Astrocyte of the cerebellum (primary cell): ENCODE measurements at places on chromosomes 7 and 10.

GRCh38 chr7:134374291-134374690 lies 57.6 kb upstream of the SLC35B4 start:
- DNase-seq: no peak

DNA sequence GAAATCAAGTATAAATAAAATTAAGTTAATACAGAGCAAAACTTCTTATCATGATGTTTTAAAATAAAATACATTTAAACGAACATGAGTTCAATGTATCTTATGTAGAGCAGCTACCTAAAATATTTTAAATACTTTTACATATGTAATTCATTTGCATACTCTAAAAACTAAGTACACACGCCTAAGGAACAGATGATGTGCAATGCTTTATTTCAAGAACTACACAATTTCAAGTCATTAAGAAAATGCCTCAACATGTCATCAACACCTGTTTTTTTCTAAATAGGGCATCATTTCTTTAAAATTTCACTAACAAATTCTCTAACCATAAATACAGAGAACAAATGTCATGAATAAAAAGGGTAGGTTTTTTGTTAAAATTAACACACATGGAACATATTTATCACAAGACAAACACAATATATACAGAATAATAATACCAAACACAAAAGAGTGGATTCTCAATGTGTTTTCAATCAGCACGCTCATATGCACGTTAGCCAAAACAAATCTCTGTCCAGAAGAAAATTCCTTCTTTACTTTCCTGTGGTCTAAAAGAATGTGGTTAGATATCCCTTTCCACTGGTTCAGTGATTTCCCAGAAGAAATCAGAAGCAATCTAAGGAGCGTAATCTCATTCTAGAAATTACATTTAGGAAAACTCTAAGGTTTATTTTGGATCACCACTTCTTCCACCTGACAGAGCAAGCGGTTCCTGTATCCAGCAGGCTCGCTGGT lies 73.0 kb upstream of the PFKP start:
- DNase-seq: peak; percentile 75

- DNase-seq: peak; percentile 98
Observed at GRCh38 chr10:126397640-126398382, 9.5 kb upstream of the ADAM12 start.

DNA sequence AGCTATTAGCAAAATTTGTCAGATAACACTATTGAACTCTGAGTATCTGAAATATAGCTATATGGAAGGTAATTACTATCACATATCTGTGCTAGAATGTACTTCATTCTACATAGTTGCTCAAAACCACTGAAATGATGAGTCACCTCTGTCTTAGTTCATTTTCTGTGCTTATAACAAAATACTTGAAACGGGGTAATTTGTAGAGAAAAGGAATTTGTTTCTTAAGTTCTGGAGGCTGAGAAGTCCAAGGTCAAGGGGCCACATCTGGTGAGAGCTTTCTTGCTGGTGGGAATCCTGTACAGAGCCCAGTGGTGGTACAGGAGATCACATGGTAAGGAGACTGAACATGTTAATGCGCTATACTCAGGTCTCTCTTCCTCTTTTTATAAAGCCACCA lies 41.9 kb upstream of the TNKS2 start:
- DNase-seq: peak; percentile 78

DNA sequence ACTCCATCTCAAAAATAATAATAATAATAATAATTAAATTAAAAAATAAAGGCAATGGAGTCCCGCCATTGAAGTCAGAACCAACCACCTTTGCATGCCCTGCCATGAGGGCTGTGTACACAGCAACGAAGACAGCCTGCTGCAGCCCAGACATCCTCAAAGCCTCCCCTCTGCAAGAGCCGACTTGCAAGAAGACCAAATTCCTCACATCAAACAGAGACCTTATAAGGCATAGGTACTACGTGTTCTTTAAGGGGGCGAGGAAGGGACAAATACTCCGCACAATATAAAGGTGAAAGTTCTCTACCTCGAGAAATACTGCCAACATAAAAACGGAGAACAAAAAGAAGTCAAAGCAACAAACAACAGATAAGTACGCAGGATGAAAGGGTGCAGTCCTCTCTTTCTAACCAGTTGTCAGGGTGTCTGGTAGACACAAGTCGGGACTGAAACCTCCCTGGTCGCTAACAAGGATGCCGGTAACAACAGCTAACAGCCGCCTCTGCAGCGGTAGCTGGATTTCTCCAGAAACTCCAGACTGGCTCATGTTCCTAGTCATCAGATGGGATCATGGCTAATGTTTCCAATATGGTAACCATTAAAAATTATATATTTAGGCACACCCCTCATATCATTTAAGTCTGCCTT lies 23.6 kb downstream of the FGFR2 start:
- no peak for DNase-seq

DNA sequence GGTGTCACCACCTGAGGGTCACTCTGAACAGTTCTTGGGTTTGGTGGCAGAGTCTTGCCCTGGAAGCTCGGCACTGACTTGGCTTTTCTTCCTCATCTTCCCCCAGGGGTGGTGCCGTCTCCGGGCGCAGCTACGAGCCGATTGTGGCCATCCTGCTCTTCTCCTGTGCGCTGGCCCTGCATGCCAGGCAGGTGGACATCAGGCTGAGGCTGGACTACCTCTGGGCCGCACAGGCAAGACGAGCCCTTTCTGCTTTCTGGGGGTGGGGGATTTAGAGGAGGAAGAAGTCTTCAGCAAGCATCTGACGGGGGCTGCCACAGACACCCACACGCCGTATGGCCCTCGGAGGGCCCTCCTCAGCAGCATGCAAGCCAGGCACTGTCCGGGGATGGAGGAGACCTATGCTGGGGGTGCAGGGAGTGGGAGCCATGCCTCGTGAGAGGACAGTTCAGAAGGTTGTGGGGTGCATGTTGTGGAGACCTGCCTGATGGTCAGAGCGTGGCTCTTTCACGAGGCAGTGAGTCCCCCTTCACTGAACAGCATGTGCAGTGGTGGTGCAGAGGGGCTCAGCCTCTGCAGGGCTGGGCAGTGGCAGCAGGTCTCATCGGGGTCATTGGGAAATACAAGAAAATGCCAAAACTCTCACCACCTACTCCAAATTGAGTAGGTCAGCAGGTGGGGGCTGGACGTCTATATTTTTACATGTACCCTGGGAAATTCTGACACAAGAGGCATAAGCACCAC lies 112.4 kb downstream of the ADCY1 start:
- no peak for DNase-seq

DNA sequence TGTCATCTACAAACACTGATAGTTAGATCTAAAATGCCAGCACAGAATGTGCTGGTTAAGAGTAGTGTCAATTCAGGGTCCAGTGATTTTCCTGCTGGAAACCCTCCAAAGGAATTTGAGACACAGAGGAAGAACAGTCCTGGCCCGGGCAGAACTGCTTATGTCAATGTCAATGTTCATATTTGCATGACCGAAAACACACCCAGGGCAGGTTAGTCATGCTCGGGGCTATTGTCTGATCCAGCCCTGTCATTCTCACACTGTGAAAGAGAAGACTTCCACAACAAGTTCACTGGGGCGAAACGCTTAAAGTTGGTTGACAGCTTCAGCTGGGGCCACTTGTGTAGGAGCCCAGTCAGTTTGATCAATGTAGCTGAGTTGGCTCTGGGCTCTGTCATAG lies 139.3 kb downstream of the C1GALT1 start:
- DNase-seq: peak; percentile 28

- DNase-seq: no peak
Observed at GRCh38 chr7:34158368-34159153, 253.2 kb downstream of the BMPER start.

DNA sequence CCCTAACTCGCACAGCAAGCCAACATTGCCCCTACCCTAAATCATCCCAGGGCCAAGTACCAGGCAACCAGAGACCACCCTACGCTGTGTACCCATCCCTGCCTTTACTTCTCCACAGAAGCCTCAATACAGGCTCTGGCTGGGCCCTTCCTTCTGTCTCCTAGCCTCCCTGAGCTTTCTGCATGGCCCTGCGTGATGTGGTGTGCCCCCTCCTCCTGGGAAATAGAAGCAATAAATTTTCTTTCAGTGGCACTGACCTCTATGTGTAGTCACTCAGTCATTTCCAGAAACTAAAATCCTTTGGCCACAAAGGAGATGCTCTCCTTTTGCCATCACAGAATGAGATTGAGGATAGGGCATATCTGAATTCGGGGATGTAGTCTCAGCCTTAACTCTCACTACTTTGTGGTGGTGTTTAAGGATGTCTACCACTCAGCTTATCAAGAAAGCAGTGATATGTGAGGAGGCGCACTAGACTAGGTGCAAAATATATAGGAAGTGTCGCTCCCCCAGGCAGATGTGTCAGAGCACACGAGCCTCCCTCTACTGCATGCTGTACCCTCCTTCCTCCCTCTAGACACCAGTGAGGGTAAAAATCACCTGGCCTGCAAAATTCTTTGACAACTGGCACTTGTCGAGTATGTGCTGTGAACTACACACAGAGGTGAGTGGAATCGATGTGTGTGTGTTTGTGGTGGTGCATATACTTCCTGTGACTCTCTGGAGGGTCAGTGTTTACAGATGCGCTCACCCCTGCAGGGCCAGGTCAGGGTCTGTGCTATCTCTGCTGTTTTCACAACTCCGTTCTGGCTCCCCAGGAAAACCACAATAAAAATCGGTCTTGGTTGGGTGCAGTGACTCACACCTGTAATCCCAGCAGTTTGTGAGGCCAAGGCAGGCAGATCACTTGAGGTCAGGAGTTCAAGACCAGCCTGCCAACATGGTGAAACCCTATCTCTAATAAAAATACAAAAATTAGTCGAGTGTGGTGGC lies 825.9 kb upstream of the IGFBP3 start:
- no peak for DNase-seq

DNA sequence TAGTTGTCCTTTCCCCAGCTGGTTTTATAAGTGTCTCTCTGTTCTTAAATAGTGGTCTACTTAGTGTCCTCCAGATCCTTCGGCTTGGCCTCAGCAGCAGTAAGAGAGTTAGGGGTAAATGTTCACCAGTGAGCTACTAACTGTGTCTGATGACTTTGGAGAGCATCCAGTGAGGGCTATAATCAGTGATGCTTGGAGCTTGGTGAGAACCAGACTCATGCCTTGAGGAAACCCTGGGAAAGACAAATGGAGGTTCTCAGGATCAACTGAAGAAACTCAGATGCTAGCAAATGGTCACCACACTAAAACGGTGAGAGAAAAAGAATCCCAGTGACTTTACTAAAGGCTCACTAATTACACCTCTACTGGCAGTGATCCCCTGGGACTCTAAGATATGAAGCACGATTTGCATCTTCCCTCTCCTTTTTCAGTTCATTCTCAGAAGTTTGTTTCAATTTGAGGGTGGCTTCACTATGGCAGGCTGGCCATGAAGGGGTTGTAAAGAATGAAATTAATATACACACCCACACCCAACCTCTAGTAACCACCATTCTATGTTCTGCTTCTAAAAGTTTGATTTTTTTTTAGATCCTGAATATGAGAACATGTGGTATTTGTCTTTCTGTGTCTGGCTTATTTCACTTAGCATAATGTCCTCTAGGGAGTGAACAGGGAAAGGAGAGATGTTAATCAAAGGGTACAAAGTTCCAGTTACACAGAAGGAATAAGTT lies 177.9 kb downstream of the PDE1C start:
- no peak for DNase-seq

DNA sequence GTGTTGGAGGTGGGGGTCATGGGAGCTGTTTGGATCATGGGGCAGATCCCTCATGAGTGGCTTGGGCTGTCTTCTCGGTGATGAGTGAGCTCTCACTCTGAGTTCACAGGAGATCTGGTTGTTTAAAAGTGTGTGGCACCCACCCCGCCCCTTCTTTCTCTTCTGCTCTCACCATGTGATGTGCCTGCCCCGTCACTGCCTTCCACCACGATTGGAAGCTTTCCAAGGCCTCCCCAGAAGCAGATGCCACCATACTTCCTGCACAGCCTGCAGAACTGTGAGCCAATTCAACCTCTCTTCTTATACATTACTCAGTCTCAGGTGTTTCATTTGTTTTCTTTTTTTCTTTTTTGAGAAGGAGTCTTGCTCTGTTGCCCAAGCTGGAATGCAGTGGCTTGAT lies 170.0 kb downstream of the PTPN20 start:
- no peak for DNase-seq

- DNase-seq: no peak
Observed at GRCh38 chr10:3747984-3748383, 37.0 kb downstream of the KLF6 start.

DNA sequence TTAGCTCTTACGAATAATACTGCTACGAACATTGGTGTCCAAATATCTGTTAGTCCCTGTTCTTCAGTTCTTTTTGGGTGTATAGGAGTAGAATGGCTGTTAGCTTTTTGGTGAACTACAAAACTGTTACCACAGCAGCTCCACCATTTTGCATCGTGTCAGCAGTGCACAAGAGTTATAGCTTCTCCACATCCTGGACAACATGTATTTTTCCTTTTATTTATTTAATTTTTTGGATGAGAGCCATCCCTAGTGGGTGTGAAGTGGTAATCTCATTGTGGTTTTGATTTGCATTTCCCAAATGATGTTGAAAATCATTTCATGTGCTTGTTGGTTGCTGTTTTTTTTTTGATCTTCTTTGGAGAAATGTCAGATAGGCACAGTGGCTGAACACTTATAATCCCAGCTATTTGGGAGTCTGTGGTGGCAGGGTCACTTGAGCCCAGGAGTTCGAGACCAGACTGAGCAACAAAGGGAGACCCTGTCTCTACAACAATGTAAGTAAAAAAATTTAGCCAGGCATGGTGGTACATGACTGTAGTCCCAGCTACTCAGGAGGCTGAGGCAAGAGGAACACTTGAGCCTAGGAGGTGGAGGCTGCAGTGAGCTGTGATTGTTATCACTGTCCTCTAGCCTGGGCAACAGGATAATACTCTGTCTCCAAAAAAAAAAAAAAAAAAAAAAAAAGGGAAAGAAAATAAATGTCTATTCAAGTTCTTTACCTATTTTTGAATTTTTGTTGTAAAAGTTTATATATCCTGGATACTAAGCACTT lies 31.7 kb downstream of the TRIM24 start:
- no peak for DNase-seq

GRCh38 chr7:24907311-24907886 lies 72.6 kb downstream of the OSBPL3 start:
- no peak for DNase-seq

- no peak for DNase-seq
Observed at GRCh38 chr10:5762531-5762930, 50.7 kb downstream of the GDI2 start.

DNA sequence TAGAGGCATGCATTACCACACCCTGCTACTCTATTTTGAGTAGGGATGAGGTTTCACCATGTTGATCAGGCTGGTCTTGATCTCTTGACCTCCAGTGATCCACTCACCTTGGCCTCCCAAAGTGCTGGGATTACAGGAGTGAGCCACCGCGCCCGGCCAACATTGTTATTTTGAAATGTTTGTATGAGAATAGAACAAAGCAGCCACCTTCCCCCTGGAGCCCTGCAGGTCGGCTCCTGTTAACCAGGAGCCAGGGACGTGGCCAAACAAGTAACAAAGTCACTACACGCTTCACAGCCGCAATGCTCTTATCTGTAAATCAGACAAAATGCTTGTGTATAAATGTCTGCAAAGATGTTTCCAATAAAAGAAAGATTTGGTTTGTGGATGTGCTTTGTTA lies 295.4 kb downstream of the CNTNAP2 start:
- no peak for DNase-seq

- DNase-seq: no peak
Observed at GRCh38 chr7:100464210-100464660, at the start of gene SPACDR. SPACDR (minus strand) TSS chr7:100464260; CDS start chr7:100464025, 235 bp downstream.

- DNase-seq: no peak
Observed at GRCh38 chr10:74652664-74653063, 173.7 kb upstream of the KAT6B start.
